COLO829 (cell line): ENCODE measurements at places on chromosomes 11 and 22.

GRCh38 chr22:47551431-47551775 is 789.0 kb downstream of the TBC1D22A start:
- no peak for DNase-seq

- no peak for DNase-seq
These were observed 27.5 kb upstream of the FBLN1 start for GRCh38 chr22:45475063-45475747.

GRCh38 chr11:57179681-57180080 is 2.1 kb upstream of the LRRC55 start:
- no peak for DNase-seq

DNA sequence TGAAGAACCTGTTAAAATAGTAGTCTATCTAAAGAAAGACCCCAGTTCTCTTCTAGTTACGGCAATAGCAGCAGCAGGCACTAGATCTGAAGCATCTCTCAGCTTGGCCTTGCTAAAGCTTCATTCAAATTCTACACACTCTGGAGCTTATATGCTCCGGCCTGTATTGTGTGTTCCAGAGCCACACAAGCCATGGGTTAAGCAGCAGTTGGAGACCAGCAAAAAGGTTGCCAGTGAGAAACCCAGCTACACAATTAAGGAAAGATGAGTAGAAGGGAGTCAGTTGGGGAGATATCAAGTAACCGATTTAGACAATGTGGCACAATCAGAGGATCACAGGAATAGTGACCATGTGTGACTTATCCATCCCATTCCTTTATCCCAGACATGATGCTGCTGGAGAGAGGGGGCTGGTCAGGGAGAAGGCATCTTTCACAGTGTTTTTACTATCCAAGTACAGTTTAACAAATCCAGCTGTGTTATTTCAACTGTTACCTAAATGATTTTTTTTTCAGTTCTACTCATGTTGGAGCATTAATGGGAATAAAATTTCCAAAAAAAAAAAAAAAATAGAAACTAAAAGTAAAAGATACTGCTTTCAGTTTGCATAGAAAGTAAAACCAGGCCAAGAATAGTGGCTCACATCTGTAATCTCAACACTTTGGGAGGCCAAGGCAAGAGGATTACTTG is 41.0 kb downstream of the PAX6 start:
- no peak for DNase-seq

DNA sequence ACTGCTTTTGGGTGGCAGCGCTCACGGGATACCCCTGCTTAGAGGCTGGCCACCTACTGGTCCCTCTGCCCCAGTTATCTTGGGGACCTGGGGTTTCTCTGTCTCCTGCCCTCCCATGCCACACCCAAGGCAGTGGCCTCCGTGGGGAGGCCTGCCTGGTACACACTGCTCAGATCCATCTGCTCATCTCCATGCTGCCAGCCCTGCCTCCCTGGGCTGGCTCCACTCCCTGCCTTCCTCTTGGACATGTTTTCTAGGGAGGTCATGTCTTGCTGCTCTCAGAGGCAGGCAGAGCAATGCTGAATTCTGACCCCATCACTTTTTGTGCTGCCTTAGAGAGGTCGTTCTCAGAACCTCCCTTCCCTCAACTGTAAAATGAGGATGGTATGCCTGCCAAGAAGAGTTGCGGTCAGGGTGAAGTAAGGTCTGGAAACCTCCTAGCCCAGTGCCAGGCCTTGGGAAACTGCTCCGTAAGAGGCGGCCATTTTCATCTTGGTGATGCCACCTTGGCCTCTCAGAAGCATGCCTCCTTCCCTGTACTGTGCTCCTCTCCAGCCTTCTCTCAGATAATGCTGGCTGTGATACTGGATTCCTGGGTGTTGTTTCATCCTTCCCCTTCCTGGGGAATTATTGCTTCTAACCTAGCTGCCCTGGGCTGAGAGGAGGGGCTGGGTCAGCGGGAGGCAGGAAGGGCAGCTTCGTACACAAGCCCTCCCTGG is 186.4 kb upstream of the ZBED5 start:
- no peak for DNase-seq

GRCh38 chr11:76256448-76256847 is 50.1 kb upstream of the WNT11 start:
- DNase-seq, result no peak

- no peak for DNase-seq
These were observed 23.7 kb upstream of the BID start for GRCh38 chr22:17797721-17798559.

DNA sequence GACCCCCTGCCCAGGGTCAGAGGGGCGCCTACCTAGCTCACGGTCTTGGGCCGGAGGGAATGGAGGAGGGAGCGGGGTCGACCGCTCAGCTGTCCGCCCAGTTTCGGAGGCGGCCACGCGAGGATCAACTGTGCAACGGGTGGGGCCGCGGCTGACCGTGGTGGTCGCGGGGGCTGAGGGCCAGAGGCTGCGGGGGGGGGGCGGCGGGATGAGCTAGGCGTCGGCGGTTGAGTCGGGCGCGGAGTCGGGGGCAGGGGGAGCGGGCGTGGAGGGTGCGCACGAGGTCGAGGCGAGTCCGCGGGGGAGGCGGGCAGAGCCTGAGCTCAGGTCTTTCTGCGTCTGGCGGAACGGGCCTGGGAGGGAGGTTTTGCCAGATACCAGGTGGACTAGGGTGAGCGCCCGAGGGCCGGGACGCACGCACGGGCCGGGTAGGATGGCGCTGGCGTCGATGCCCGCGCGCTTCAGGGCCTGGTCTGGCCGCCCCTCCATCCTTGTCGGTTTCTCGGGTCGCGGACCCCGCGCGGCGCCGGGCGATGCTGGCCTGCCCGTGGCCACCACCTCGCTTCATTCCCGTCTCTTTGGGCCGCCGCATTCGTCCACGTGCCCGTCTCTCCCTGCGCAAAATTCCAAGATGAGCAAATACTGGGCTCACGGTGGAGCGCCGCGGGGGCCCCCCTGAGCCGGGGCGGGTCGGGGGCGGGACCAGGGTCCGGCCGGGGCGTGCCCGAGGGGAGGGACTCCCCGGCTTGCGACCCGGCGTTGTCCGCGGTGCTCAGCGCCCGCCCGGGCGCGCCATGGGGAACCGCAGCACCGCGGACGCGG is at the start of gene DRD4:
Gene DRD4, plus strand, starts transcription at position 759 of the 822 bp plus-strand sequence. Its CDS starts 36 bp downstream, at position 795.
- no peak for DNase-seq

DNA sequence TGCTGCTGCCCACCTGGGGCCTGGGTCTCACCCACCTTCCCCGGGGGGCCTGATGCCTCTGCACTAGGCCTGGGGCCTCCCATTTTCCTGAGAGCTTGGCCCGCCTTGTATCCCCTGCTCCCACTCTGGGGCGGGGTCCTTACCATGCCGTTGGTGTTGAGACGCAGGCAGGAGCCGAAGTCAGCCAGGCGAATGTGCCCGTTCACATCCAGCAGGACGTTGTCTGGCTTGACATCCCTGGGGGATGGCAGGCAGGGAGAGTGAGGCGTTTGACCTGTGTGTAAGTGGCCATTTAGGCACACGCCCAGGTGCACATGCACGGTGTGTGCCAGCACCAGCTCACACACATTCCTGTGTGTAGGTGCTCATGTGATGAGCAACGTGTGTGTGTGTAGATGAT is 5.1 kb downstream of the CDC42BPG start:
- DNase-seq, result no peak
